ENCODE measurements at places on chromosomes 16 and 17. TPM values are rescaled to one million over a fixed set of nuclear protein-coding genes. Genes with fewer than 3 reads are reported as not detected.

The TOM1L1 gene
- total RNA-seq = 49.9 TPM

GRCh38 chr16:8087146-8087545, 503.2 kb downstream of the TMEM114 start:
- H3K27ac ChIP-seq = no peak overlapping the region
- no peaks in the 10 kb centered on the region for H3K27me3 ChIP-seq
- DNase-seq = no peak
- no peaks in the 10 kb centered on the region for H3K36me3 ChIP-seq
- H3K4me3 ChIP-seq = no peak overlapping the region

- H3K27ac ChIP-seq = no peak overlapping the region
- no peaks in the 10 kb centered on the region for H3K4me1 ChIP-seq
- H3K27me3 ChIP-seq = peaks cover 16% of the 10 kb centered on the region
- H3K36me3 ChIP-seq = no peaks in the 10 kb centered on the region
Measured at GRCh38 chr16:58462997-58463941, 36.7 kb upstream of the NDRG4 start.

GRCh38 chr16:11972128-11972527, 4.4 kb upstream of the SNX29 start:
- H3K36me3 ChIP-seq = no peaks in the 10 kb centered on the region
- H3K4me1 ChIP-seq = no peaks in the 10 kb centered on the region
- H3K27ac ChIP-seq = no peak overlapping the region
- no peak overlapping the region for H3K4me3 ChIP-seq

DNA sequence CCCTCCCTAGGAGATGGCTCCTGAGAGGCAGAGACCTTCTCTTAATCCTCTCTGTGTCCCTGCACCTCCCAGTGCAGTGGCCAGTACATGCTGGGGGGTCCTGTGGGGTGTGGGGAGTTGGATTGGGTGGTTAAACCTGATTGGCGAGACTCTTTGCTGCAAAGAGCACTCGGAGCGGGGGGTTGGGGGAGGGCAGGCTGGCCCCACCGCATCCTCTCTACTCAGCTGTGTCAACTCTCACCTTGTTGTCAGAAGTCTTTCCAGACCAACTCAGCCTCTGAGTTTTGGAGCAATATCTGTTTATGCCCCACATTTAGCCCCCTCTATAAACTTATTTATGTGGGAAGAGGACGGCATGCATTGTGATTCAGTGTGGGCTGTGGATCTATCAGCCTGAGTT, 40.0 kb downstream of the SMARCE1 start:
- no peaks in the 10 kb centered on the region for H3K27me3 ChIP-seq
- DNase-seq = no peak
- no peak overlapping the region for H3K4me3 ChIP-seq

The MCRIP1 gene
- 164 TPM for total RNA-seq

The PRKCA gene
- total RNA-seq = 14.6 TPM
